ENCODE measurements at places on chromosomes 11 and 22. TPM values are rescaled to one million over a fixed set of nuclear protein-coding genes. Genes with fewer than 3 reads are reported as not detected.

The TEX12 gene
- total RNA-seq = not detected

The TRPM5 gene
- total RNA-seq = 0.46 TPM

GRCh38 chr11:69398529-69399492 is 82.7 kb upstream of the LINC01488 start:
- peak overlapping the region; percentile 41 for H3K27ac ChIP-seq
- H3K4me3 ChIP-seq = no peak overlapping the region
- DNase-seq = no peak
- no peaks in the 10 kb centered on the region for H3K27me3 ChIP-seq
- peaks cover 19% of the 10 kb centered on the region for H3K4me1 ChIP-seq

- H3K4me1 ChIP-seq = no peaks in the 10 kb centered on the region
- H3K36me3 ChIP-seq = no peaks in the 10 kb centered on the region
Measured at GRCh38 chr11:14234446-14234845, 124.5 kb downstream of the RRAS2 start.

DNA sequence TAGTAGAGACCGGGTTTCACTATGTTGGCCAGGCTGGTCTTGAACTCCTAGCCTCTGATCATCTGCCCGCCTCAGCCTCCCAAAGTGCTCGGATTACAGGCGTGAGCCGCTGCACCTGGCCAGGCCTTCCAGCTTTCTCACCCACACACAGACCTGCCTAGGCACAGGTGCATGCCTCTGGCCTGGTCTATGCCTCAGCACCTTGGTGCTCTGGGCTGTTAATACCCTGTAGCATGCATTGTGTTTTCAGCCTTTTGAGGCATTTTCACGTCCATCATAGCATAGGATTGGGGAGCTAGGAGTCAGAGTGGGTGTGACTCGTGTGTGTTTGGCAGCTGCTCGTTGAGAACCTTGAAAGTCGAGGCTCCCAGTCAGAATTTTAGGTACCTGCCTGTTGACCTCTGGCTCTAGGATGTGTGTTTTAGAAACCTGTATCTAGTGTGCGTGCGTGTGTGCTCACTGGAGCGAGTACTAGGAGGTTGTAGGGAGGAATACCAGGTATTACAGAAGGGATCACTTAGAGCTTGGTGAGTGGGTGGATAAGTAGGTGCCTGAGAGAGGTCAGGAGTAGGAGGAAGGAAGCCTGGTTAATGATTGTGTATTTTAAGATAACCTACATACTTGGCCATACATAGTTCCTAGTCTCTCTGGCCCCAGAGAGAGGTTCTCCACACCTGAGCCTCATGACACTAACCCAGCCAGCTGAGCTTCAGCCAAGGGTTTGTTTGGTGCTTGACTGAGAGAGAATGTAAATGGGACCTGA is 20.0 kb downstream of the CRKL start:
- peaks cover 28% of the 10 kb centered on the region for H3K36me3 ChIP-seq
- peak overlapping the region; percentile 15 for H3K4me3 ChIP-seq
- peaks cover 33% of the 10 kb centered on the region for H3K4me1 ChIP-seq
- H3K27ac ChIP-seq = peak overlapping the region; percentile 42

DNA sequence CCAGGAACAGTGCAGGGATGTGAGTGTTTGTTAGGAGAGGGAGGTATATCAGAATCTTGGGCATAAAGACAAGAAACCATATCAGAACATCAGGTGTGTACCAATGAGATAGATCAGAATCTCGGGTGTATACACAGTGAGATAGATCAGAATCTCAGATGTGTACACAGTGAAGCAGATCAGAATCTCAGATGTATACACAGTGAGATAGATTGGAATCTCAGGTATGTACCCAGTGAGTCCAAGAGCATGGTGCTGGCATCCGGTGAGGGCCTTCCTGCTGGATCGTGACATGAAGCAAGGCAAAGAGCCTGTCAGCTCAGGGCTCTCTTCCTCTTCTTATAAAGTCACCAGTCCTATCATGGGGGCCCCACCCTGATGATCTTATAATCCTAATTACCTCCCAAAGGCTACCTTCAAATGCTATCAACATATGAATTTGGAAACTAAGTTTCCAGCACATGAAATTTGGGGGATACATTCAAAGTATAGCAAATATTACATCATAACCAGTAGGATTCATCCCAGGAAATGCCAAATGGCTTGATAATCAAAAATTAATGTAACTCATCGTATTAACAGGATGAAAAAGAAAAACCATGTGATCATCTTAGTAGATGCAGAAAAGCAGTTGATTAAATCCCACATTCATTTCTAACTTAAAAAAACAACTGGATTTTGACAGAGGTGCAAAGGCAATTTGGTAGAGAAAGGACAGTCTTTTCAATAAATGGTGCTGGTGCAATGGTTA is 28.6 kb downstream of the PPARA start:
- no peak overlapping the region for H3K27ac ChIP-seq
- H3K27me3 ChIP-seq = no peaks in the 10 kb centered on the region
- H3K4me1 ChIP-seq = no peaks in the 10 kb centered on the region
- H3K36me3 ChIP-seq = peaks cover 51% of the 10 kb centered on the region
- H3K4me3 ChIP-seq = no peak overlapping the region

The ART1 gene
- total RNA-seq = not detected

The MAML2 gene
- total RNA-seq = 20.8 TPM

All from type B pancreatic cell (in vitro differentiated cells).